H7 (cell line): ENCODE measurements at places on chromosomes 4 and X.

DNA sequence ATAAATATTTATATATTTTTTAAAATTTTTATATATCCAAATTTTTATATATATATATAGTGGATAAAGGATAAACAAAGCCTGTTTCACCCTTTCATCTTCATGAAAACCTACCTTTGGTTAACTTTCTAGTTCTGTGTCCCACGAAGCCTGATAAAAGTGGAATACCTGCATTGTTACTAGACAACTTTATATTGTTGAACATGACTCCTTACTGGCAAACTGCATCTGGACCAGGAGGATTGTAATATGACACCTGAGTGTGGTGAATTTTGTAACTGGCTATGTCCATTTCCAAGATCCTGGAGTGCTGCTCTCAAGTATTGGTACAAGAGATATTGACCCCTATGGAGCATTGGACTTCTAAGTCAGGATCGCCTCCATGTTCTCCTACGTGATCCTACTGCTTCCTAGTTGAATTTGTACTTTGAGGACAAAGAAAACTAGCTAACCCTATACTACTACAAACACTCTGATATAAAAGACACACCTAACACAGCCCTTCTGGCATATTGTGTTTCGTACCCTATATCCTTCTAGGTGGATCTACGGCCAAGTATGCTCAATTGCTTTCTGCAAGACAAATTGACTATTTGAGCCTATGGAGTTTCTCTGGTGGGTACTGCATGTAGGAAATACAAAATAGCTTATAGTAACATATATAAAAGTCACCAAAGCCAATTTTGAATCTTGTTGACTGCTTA lies 61.3 kb upstream of the PRRG1 start:
- no peak for DNase-seq

DNA sequence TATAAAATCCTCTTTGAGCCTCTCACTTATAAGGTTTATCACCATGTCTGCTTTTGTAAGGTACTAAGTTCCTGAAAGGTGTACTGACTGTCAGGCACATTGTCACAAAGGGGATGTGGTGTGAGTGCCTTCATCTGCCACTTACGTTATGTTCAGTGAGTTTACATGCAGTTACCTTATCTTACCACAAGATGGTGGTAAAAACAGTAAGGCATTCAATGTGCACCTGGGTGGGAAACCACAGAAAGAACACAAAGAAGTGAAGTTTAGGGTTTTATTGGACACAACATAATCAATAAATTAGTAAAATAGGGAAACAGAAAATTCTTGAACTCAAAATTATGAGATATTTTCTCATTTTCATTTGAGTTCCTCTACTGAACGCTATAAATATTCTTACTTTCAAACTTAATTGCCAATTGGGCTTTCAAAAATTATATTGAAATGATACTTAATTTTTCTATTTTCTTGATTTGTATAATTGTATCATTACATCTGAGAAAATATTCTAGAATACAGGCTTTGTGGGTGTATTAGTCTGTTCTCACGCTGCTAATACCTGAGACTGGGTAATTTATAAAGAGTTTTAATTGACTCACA lies 650.8 kb downstream of the PCDH7 start:
- peak; percentile 34 for DNase-seq

GRCh38 chr4:46329118-46329976 lies 60.6 kb downstream of the GABRA2 start:
- DNase-seq: peak; percentile 3

DNA sequence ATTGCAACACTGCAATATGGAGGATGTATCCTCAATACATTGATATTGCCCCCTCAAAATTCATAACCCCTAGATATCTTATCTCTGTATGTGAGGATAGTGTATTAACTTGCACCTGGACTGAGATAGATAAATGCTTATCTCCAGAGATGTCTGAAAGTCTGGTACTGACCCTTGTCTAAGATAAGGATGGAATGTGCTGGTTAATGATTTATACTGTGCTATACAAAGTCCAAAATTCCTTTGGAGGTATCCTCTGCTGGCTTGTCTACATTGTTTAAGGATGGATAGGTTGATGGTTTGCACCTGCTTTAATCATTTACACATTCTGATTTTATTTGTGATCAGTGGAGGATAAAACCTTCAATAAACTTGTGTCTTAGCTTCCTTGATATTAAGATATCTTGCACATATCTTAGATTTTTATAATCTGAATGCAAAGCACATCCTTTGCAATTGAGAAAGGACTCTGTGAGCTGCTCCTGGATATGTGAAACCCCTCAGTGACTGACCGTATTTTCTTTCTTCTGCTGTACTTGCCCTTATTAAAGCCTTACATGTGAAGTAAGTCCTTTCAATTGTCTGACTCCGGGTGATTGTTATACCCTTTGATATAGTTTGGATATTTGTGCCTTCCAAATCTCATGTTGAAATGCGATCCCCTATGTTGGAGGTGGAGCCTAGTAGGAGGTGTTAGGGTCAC lies 430.3 kb upstream of the MAOA start:
- no peak for DNase-seq

DNA sequence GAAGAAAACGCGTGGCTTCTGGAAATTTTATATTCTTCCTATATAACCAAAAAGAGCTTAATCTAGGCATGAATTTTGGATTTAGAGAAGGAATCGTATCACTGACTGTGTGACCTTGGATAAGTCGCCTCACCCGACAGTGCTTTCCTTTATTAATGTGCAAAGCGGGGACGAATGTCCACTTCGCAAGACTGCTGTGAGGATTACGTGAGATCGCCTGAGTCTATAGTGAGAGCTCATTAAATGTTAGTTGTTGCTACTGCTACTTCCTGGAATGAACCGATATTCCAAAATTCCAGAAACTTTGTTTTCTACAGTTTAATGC lies 448 bp upstream of the TBC1D8B start:
- no peak for DNase-seq

GRCh38 chrX:69538321-69538876 lies 34.3 kb downstream of the NALF2 start:
- DNase-seq: peak; percentile 92
